ENCODE measurements at places on chromosomes 13 and 19.

GRCh38 chr19:3981736-3982681 is 3.3 kb downstream of the EEF2 start:
- no peak for DNase-seq

GRCh38 chr13:48726711-48727110 is 73.0 kb downstream of the CYSLTR2 start:
- no peak for DNase-seq

GRCh38 chr13:48695776-48696175 is 42.0 kb downstream of the CYSLTR2 start:
- DNase-seq = no peak

GRCh38 chr13:113857531-113858195 is 6.2 kb downstream of the GAS6 start:
- no peak for DNase-seq
